COR-L47 (cell line): ENCODE measurements at places on chromosomes 12 and 14.
A peak's percentile ranks its signal among the peaks of the same experiment; 100 is the strongest.

DNA sequence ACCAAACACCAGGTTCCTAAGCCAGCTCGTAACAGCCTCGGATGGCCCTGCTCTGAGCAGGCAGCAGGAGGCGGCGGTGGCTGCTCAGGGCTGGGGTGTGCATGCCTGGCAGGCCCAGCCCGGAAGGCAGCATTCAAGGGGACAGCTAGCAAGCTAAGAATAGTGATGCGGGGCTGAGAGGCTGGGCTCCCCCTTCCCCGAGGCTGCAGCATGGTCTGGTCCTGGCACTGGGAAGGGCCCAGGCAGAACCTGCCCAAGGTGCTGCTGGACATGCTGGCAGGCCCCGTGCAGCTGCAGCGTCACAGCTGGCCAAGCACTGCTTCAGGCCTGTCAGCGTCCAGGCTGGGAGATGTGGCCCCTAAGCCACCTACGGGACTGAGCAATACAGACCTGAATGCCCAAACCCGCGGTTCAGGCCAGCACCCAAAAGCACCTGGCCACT lies 26.4 kb upstream of the NUDT14 start:
- DNase-seq: peak; percentile 12

GRCh38 chr12:32183650-32184049 lies 77.0 kb downstream of the BICD1 start:
- no peak for DNase-seq

DNA sequence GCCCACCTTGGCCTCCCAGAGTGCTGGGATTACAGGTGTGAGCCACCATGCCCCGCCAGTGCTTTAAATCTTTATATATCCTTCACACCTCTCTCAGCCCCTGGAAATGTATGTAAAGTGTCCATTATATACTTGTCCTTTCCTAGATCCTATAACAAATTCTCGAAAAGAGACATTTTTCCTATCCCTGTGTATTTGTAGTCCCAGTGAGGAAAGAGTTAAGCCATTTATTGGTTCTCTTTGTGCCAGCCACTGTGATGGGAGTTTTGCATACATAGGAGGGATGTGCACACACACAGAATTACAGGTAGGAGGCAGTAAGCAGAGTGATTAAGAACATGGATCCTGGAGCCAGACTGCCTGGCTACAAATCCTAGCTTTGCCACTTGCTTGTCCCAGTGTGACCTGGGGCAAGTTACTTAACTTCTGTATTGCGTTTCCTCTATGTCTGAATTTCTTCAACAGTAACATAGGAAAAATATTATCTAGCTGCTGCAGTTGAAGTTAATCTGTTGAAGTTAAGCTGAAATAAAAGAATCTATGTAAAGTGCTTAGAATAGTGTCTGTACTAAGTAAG lies 2.1 kb upstream of the RABGGTA start:
- no peak for DNase-seq

DNA sequence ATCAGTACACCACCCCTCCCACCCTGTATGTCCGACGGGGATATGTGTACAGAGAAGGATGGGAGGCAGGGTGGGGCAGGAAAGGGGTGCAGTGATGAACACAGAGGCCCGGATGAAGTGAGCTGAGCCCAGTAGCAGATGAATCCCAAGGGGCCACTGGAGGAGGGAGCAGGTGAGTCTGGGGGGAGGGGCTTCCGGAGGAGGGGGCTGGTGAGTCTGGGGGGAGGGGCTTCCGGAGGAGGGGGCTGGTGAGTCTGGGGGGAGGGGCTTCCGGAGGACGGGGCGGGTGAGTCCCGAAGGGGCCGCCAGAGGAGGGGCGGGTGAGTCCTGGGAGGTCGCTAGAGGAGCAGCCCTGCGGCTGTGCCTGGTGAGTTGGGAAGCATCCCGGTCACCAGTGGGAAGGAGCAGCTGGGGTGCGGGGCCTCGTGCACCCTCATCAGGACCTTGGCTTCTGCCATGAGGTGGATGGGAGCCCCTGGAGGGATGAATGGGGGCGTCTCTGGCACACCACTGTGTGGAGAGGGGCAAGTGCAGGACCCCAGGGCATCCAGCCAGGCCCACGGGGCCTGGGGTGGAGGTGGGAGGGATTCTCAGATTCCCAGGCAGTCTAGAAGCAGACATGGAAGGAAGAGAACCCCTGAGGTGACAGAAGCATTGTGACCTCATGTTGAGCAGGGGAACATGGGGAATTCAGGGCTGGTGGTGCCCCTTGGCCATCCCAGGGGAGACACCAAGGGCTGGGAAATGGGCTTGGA lies 14.0 kb downstream of the BEGAIN start:
- DNase-seq: no peak

GRCh38 chr12:60630796-60631195 lies 1035.0 kb downstream of the SLC16A7 start:
- no peak for DNase-seq

DNA sequence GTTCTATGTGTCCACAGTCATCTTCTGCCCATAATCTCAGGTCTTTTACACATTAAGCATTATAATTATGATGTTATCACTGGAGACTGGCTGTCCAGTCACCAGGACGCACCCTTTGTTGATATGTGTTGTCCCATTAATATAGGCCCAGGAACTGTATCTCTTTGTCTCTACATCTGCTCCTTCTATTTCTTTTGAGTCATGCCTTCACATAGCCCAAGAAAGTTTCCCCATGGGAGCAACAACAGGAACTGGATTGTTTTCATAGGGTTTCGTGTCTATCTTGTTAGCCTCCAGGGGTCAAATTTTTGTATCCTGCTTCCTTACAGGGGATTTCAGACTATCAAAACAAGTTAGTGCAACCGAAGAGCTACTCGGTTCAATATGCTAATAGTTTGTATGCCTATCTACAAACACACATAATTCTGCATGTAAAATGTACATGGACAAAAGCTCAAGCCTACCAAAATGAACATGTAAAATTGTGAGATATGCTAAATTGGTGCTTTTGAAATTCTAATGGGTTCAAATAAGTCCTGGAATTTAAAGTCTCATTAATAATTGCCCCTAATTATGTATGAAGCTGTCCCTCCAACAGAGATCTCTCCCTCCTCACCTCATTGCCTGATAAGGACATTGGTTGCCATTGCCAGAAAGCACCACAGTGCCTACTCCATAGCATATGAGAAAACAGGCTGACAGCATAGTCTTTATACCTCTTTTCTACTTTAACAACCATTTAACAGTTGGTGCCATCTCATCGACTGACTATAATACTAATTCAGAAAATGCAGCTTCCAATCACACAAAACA lies 99.8 kb upstream of the DIO2 start:
- DNase-seq: no peak

DNA sequence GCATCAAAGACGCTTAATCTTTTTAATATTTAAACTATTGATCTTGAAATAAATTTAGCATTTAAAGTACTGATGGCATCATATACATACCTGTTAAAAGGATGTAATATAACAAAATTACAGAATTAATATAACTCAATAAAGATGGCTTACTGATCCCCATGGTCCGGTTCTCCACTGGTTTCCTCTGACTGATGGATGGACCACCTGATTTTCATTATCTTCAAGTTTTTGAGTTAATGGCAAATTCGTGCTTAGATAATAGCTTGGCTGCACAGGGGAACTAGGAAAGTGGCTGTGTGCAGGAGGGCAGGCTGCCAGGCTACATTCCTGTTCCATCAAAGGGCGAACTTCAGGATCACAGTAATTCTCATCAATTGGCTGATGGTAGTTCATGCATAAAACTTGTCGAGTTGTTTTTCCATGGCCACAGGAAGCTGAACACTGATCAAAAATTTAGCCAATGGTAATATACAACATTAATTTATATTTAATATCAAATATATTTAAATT lies 123.9 kb downstream of the ADAMTS20 start:
- DNase-seq: no peak

DNA sequence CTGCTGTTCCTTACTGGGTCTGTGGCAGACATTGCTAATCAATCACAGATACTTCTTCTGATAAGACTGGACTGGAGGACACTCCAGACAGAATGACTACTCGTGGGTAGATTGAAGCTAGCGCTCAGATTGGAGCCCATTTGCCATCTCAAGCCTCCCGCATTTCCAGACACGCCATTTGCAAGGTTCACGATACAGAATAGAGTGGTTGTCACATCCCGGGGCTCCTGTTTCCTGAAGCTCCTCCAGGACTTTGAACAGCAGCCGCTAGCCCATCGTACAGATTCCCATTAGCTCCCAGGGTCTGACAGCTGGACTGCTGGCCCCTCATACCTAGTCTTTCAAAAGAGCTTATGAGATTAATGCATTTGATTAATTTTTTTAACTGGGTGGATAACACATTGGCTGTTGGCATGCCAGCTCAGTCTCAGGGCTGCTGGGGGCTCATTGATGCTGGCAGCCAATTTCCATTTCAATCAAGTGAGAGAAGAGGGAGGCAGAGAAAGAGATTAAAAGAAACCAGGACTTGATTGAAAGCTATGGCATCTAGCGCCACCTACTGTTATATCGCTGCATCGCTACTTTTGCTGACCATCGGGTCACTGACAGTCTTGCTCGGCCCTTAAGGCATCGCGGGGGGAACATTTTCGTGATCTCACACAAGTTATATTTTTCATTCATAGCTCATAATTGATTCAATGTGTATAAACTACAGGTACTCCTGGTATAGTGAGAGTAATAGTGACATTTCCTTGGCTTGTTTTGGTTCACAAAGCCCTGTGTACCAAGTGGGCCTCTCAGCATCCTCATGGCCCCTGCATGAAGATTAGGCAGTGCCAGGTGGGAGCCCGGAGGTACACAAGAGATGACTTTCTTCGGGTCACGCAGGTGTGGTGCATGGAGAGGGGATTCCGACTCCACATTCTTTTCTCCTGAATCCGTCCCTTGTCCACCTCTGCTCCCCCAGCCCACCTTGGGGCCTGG lies 78.6 kb downstream of the CCDC60 start:
- DNase-seq: peak; percentile 58

DNA sequence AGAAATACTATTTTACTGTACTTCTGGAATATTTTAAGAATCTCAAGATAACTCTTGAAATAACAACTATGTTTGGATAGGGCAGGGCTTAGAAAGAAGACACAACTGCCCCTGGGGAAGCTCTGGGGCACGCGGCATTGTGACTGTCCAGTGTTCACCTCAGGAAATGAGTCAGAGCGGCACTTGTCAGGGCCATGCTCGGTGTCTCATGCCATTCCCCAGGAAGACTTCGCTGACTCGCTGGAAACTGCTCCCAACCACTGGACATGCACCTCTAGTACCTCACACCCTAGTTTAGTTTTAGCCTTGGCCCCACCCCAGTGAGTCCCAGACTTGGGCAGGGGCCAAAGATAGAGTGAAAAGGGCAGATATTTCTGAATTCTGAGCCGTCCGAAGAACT lies 192.0 kb downstream of the TTC7B start:
- no peak for DNase-seq

GRCh38 chr12:91395628-91396135 lies 213.1 kb upstream of the DCN start:
- no peak for DNase-seq

GRCh38 chr12:12582193-12582881 lies 19.7 kb upstream of the DUSP16 start:
- no peak for DNase-seq

GRCh38 chr14:90641168-90641567 lies 175.1 kb downstream of the TTC7B start:
- no peak for DNase-seq

GRCh38 chr12:113456761-113457160 lies 14.9 kb downstream of the LHX5 start:
- DNase-seq: no peak

- DNase-seq: no peak
These were observed 11.1 kb downstream of the RASSF3 start for GRCh38 chr12:64621257-64621942.

DNA sequence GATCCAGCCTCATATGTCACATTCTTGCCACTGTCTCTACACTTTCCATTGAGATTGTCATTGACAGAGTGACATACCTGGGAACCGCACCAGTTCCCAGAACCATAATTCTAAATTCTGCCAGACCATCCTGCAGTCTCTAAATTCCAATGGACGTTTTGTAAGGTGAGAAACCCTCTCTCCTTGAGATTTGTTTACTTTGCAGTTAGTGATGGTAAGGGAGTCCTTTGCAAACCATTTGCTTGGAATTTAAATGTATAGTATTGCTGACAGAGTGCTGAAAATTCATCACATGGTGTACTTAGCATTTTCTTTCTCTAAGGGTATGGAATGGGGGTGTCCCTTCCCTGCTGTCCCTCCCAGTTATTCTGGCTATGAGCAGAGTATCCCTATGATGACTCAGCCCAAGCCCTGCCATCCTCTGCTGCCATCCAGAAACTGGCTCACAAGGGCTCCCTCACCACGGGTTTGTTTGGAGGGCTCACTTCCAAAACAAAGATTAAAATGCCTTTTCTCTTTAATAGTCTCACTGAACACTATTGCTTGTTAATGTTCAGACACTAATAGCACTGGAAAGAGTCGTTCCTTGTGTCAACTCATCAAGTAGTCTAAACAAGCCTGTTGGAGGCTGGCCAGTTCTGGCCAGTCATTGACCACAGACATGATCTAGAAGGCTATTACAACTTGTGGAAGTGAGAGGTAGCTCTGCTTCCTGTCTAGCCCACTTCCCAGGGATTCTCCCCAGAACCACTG lies 129.0 kb upstream of the HMGA2 start:
- DNase-seq: no peak
